Eye (tissue), 1 donor: ENCODE measurements at places on chromosomes 2 and 18.

DNA sequence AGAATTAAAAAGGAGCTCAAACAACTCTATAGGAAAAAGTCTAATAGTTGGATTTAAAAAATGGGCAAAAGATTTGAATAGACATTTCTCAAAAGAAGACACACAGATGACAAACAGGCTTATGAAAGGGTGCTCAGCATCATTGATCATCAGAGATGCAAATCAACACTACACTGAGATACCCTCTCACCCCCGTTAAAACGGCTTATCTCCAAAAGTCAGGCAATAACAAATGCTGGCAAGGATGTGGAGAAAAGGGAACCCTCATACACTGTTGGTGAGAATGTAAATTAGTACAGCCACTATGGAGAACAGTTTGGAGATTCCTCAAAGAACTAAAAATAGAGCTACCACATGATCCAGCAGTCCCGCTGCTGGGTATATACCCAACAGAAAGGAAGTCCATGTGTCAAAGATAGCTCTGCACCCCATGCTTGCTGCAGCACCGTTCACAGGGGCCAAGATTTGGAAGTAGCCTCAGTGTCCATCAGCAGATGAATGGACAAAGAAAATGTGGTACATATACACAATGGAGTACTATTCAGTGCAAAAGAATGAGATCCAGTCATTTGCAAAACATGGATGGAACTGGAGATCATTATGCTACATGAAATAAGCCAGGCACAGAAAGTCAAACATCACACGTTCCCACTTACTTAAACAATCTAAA is 46.7 kb upstream of the B3GNT7 start:
- no peak for DNase-seq

- no peak for DNase-seq
These were observed 101.4 kb upstream of the STPG4 start for GRCh38 chr2:47256416-47257087.

DNA sequence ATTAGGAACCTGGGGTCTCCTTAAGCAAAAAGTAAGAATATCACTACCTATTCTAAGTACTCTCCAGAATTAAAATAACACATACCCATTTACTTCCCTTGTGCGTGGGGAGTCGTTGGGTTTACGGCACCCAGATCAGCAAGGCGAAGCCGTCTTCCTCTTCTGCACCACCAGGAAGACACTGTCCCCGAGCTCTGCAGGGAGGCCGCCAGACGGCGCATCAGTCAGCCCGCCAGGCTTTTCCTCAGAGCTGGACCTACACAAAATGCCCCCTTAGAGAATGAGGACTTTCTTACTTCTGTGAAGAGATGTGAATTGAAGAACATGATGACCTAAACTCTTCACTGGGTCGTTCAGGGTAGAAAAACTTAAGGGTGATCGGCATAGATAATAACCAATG is 526.5 kb downstream of the GALR1 start:
- DNase-seq, result no peak

DNA sequence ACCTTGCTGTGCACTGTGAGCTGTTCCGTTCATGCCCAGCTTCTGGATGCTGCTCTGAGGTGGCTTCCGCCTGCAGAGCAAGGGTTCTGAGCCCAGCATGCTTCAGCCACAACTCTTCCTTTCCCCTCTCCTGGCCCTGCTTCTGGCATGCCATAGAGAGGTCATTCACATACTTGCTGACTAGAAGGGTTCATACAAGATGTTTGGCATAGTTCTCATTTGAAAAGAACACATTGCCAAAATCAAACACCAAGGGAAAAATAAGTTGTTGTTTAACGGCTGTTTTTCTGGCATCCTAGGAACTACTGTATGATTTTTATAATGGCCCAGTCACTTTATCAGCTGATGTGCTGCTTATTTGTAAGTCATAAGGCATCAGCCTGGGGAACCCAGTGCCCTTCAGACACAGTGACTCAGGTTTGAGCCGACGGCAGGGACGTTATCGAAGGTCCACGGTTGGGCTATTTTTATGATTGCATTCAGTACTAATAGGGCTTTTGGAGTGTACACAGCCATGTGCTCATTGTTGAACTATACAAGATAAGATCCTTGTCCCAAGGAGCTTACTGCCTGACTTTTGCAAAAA is 53.9 kb upstream of the CTAGE1 start:
- DNase-seq, result no peak

GRCh38 chr18:24488824-24489493 is 28.5 kb downstream of the HRH4 start:
- DNase-seq, result peak; percentile 89

- DNase-seq, result no peak
These were observed 148.0 kb downstream of the HDAC4 start for GRCh38 chr2:239252801-239253200.

- no peak for DNase-seq
These were observed 24.6 kb upstream of the TLK1 start for GRCh38 chr2:171185165-171185818.

GRCh38 chr18:8982416-8983183 is 119.9 kb upstream of the NDUFV2 start:
- DNase-seq, result peak; percentile 84

DNA sequence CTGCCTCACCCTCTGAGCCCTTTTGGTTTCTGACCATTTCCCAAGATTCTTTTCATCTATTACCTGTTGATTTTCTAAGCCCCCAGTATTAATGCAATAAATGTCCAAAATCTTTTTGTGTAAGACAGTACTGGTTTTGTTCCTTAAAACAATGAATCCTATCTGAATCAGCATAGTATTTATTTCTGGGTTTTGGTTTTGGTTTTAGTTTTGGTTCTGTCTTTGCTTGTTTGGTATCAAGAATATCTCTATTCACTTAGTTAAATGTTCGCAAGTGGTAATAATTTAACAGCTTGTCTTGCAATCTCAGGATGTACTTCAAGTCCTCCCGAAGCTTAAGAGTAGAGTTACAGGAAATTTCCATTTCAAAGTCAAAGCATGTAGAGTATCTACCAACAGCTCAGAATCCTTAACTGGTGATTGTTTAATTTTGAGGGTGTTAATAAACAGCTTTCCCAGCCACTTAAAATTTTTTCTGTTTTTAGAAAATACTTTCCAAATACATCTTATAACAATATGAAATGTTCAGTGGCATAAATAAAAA is 67.7 kb upstream of the NEDD4L start:
- no peak for DNase-seq
